NCI-H1092 treated with DMSO at 0.1 percent for 48 hours (cell line): ENCODE measurements at places on chromosomes 11 and 22.

DNA sequence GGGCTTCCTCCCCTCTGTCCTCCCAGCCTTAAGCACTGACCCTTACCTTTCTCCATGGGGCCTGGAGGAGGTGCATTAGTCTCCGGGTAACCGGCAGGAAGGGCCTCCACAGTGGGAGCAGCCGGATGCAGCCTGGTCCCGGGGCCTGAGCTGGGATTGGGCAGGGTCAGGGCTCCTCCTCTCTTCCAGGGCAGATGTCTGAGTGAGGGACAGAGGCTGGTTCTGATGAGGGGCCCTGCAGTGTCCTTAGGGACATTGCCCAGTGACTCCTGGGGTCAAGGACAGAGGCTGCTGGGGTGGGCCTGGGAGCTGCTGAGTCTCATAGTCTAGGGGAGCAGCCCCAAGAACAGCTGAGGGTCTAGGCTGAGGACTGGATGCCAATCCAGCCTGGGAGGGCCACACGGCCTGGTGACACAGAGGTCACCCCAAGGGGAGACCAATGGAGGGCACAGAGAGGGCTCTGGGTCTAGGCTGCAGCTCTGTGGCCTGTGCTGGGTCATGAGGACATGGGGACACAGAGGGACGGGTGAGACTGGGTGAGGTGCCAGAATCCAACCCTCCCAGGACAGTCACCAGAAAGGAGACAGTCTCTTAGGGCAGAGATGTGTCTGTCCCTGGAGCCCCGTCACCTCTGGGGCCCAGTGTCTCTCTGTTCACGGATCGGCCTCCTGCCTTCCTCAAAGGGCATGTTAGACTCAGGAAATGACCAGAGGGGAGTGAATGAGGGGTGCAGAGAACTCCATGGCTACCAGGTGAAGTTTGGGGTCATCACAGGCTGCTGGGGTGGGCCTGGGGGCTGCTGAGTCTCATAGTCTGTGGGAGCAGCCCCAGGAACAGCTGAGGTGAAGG, 6.5 kb downstream of the IGLL5 start:
- DNase-seq, result no peak

- no peak for DNase-seq
These were observed 4.7 kb downstream of the TANGO2 start for GRCh38 chr22:20025401-20026203.

GRCh38 chr11:34143048-34143447, 37.6 kb downstream of the NAT10 start:
- DNase-seq, result no peak

- no peak for DNase-seq
These were observed 723 bp upstream of the CLP1 start for GRCh38 chr11:57656885-57657193.

GRCh38 chr11:92251980-92252379, 27.4 kb downstream of the FAT3 start:
- no peak for DNase-seq

DNA sequence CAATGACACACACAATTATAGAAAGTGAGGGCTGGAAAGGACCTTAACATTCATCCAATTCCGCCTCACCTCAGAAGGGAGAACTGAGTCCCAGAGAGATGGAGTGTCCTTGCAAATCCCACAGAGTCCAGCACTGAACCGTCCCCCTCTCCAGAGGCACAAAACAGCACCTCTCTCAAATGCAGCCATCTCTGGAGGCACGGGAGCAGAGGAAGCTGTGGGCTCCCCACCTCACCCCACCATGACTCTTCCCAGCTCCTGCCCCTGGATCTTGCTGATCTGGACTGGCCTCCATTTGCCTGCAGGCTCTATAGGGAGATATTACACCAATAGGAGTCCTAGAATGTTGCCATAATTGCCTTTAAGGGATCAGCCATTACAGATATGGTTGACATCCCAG, 1.4 kb upstream of the DRD2 start:
- DNase-seq, result no peak

DNA sequence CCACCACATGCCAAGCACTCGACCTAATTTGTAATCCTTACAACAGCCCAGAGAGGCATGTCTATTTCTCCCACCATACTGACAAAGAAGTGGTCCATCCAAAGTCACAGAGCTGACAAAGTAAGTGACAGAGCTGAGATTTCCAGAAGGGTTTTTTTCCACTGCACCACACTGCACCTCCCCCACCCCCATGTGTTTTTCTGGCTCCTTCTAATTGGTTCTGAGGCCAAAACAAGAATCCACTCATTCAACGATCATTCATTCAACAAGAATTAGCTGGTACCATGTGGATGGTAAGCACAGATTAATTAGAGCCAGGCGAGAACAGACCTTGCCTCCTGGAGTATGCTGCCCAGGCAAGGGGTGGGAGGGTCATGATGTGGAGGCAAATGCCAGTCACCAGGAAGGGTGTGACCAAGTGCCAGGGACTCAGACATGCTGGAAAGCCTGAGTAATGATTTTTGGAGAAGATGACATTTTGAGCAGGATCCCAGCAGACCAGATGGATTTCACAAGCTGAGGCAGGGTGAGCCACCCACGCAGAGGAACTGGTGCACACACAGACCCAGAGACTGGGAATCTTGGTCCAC, 14.9 kb upstream of the PRG2 start:
- DNase-seq, result no peak

- peak; percentile 82 for DNase-seq
These were observed 38.7 kb downstream of the CD82 start for GRCh38 chr11:44604171-44604581.

- no peak for DNase-seq
These were observed 129.7 kb upstream of the LDLRAD3 start for GRCh38 chr11:35814081-35814695.

GRCh38 chr11:130599073-130599654, 150.7 kb downstream of the ADAMTS15 start:
- DNase-seq, result no peak

DNA sequence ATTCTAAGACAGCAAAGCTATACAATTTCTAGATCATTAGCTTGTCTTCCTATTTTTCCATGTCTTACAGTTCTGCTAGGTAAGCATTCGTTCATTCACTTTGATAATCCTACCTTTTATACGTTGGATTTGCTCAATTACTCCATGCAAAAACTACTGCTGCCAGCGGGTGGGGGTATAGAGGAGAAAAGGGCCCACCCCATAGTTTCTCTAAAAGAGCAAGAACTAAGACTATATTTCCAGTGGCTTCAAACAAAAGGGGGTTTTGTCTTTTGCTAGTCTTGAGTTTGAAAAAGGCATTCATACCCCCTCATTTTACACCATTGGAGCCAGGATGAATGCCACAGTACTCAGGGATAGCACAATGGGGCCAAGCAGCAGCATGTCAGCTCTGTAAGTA, 155.7 kb downstream of the WT1 start:
- no peak for DNase-seq

DNA sequence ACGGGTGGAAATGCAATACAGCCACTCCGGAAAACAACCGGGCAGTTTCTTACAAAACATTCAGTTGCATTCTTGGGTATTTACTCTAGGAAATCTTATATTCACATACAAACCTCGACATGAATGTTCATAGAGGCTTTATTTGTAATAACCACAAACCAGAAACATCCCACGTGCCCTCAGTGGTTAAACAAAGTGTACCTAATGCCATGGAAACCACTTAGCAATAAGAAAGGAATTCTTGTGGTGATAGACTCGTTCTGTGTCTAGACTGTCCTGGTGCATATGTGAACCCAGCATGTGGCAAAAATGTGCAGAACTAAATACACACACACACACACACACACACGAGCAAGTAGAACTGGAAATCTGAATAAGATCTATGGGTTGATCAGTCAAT, 1073.3 kb downstream of the TBC1D22A start:
- no peak for DNase-seq

DNA sequence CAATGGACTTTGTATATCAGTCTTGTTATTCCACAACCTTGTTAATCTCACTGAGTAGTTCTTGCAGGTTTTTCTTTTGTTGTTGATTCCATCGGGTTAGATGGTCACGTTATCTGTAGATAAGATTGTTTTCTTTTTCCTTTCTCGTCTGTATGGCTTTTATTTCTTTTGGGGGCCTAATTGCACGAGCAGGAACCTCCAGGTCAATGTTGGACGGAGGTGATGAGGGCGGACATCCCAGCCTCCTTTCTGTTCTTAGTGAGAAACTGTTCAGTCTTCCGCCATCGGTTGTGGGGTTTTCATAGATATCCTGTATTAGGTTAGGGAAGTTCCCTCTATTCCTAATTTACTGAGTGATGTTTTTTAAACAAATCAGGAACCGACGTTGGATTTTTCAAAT, 4.8 kb upstream of the PRR33 start:
- DNase-seq, result no peak

GRCh38 chr11:75946531-75947530, 131.8 kb downstream of the UVRAG start:
- DNase-seq, result peak; percentile 87

DNA sequence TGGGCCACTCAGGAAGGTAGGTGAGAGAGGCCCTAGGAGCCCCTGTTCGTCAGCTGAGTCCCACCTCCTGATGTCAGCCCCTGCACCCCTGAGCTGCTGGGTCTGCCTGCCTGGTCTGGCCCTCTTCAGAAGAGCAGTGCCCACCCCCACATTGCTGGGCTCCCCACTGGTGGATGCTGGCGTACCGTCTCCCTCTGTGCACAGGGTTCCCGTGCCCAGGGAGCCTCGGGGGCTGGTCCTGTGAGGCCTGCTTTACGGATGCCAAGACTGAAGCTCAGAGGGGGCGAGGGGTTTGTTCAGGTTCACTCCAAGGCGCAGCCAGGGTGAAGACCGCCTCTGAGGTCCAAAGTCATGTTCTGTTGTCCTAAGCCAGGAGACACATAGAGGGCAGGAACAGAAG, 44.7 kb upstream of the GCAT start:
- DNase-seq, result no peak

DNA sequence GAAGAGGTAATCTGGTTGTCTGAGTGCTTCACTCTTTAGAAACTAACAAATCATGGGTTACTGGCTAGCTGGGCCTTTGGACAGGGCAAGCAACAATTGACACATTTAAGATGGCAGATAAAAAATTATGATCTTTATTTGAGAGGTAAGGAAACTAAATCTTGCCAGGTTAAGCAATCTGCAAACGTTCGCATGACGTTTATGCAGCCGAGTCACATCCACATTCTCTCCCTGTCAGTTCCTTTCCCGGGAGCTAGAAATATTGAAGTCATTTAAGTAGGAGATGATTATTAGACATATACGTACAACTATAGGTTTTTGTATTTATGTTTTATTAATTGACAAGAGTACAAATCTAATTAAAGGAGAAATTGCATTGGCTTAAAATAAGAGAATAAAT, 57.4 kb upstream of the RCN1 start:
- DNase-seq, result no peak

GRCh38 chr22:49979587-49980264, 19.2 kb downstream of the PIM3 start:
- no peak for DNase-seq

DNA sequence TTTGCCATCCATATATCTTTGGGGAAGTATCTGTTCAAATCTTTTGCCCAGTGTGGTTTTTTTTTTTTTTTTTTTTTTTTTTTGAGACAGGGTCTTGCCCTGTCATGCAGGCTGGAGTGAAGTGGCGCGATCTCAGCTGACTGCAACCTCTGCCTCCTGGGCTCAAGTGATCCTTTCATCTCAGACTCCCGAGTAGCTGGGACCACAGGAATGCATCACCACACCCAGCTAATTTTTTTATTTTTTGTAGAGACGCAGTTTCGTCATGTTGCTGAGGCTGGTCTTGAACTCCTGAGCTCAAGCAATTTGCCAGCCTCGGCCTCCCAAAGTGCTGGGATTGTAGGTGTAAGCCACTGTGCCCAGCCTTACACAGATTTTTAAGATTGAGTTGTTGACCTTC, 4.8 kb upstream of the FAM118A start:
- DNase-seq, result no peak

DNA sequence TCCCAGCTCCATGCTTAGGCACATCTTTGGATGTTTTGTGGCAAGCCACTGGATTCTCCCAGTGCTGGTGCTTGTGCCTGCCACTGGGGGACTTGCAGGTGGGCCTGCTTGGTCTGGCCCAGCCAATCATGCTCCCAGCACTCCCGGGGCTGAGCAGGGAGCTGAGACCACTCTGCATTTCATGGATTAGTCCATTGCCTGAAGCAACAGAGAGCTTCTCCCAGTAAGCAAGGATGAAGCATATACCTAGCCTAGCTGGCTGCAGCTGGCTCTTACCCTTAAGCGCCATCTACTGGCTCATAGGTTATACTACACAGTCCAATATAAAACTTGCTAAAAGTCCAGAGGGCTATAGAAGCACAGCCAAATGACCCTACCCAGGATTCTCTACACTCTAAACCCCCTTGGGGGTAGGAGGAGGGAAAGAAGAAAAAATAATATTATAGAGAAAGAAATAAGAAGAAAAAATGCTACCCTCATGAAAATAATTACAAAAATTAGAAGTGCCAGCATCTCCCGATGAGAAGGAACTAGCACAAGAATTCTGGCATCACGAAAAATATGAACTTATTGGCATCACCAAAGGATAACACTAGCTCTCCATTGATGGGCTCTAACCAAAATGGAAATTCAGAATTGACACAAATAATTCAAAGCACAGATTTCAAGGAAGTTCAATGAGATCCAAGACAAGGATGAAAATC, 275.3 kb downstream of the C11orf87 start:
- peak; percentile 65 for DNase-seq

DNA sequence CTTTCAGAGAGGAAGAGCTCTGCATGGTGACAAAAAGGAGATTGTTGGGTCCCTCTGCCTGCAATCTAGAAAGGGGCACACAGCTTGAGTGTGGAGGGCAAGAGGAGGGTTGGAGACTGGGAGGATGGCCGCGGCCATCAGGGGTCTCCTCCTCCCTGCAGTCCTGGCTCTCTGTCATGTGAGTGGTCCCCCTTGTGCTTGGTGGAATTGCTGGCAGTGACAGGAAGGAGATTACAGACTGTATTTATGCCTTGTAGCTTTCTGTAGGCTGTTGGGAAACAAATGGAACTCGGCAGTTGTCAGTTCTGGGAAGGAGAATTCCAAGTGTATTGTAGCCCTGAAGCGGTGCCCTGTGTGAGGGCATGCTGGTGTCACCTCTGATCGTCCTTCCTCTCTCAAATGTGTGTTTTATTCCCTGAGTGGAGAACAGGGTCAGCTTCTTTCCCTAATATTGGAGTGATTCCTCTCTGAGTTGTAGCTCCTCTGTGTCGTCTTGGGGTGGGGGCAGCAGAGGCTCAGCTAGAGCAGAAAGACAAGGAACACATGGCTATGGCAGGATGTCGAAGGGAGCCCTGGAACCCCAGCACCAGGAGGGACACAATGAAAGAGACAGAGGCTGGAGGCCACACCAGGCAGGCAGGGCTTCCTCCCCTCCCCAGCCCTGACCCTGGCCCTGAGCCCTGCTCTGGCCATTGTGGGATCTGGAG, 163.1 kb downstream of the PKNOX2 start:
- DNase-seq, result no peak

DNA sequence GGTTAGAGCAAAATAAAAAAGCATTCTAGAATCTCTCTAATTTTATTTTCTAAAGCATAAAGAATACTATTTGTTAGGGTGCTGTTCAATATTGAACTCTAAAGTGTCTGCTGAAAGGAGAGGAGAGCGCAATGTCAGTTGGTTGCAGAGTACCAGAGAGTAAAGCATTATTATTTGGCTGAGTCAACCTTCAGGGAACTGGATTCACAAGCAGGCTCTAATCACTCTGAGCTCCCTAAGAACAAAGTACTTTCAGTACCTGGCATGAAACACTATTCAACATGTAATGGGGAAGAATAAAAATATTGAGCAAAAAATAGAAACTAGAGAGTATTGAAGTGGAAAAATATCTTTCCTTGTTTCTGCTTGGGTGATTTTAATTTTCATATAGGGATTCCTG, 961.0 kb upstream of the CCDC90B start:
- no peak for DNase-seq
